ENCODE measurements at places on chromosomes 11 and 22.

DNA sequence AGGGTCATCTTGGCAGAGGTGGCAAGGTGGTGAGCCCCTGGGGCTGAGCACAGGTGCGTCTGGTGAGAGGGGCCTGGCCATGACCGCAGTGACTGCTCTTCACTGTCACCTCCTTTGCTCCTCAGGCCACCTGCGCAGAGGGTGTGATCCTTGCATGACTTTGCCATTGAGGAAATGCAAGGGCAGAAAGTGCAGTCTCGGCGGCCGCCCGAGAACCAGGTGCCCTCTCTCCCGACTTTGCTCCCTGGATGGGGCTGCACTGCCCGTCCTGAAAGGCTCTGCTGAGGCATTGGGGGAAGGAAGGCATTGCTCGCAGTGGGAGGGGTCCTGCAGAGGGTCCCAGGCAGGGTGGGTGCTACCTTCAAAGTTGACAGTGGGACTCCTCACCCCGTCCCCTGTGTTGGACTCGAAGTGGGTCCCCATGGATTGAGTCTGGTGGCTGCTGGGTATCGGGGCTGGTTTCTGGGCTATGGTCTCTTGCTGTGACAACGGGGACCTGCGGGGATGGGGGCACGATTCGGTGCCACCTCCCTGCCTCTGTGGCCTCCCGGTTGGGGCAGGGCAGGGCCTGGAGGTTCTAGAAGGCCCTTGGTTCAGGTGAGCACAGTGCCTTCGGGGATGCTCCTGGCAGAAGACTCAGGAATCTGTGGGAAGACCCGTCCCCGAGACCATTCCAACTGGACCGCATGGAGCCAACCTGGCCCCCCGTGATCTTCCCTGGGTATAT is 1239.4 kb downstream of the BRD1 start:
- DNase-seq = no peak

GRCh38 chr11:35359321-35360054 is 59.9 kb downstream of the SLC1A2 start:
- DNase-seq = no peak

GRCh38 chr11:11318461-11318860 is 34.6 kb downstream of the CSNK2A3 start:
- no peak for DNase-seq

GRCh38 chr11:3836903-3837302 is 3.9 kb downstream of the RHOG start:
- DNase-seq = no peak

DNA sequence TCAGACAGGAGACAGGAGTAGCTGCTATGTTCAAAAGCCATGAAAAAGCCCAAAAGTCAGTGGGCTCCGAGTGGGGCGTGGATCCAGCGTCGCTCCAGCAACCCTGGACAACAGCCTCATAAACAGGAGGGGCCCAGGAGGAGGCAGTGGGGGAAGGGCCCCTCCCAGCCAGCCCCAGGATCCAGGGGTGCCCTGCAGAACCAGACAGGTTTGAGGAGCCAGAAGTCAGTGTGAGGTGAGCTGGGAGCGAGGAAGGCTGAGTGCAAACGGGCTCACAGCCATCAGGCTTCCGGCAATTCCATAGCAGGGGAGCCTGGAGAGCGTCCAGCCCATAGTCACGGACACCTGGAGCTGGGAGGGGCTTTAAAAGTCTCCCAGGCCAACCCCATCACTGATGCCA is 217.7 kb downstream of the MN1 start:
- no peak for DNase-seq

DNA sequence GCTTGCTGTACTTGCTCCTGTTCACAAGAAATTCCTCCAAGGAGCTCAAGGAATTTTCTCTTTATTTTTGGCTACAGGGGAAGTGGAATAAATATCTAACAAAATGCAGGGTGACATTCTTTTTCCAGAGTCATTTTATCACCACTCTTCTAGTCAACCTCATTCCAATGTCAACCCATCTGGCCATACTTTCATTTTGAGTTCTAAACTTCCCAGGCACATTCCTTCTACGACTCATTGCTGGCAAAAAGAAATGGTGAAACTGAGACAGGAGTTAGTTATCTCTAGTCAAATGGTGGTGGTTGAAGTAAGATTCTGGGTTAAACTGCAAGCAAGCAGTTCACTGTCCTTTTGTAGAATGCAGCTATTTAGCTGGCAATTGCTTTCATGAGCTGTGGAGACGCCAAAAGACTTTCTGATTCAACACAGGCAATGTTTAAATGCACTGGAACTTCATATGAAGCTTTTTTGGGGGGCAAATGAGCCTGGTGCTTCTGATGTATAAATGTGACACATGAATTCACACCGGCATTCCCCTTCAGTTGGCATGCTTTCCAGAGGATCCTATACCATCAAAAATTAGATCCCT is 304.6 kb downstream of the CADM1 start:
- DNase-seq = no peak

- DNase-seq = no peak
These were observed 284.4 kb upstream of the B3GAT1 start for GRCh38 chr11:134696455-134696854.

GRCh38 chr22:36619797-36620399 is 83.7 kb downstream of the CACNG2 start:
- DNase-seq = no peak
